ENCODE measurements at places on chromosomes 7 and 10.
A peak's percentile ranks its signal among the peaks of the same experiment; 100 is the strongest.

DNA sequence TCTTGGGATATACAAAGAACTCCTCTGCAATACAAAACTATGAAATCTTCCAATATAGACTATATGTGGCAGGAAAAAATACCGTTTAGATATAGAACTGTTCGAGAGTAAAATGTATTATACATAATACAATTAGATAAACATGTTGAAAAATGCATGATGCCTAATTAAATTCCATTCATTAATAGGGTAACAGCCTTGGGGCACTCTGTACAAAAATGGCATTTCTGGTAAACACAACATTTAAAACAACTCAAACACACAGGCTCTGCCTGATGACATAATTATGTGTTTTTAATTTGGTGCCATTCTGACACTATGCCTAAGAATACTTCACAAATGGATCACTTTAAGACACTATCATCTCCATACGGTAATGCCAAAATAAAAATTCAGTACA is 180.9 kb downstream of the FAM107B start:
- DNase-seq, result no peak

DNA sequence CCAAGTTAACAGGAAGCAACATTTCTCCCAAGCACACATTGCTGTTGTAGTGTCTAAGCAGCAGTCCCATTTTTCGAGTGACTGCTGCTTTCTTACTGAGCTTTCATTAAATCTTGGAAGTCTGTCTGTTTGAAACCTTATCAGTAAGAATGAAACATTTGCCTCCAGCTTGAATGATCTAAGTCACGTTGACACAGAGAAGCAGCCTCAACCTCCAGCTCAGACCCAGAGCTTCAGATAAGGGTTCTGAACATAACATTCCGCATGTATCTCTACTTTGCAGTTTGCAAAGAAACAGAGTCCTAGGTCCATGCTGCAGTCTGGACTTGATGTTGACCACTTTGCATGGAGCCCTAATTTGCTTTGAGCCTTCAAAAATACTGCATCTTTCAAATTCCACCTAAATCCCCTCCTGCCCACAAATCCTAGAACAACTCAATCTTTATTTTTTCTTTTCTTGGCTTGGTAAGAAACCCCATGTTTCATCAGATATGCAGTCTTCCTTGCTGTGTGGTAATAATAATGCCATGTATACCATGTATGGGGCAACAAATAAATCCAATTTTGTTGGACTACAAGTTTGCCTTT is 698.7 kb upstream of the IGFBP3 start:
- DNase-seq, result no peak

- DNase-seq, result peak; percentile 55
These were observed 183.0 kb downstream of the SRPK2 start for GRCh38 chr7:105205592-105206237.

DNA sequence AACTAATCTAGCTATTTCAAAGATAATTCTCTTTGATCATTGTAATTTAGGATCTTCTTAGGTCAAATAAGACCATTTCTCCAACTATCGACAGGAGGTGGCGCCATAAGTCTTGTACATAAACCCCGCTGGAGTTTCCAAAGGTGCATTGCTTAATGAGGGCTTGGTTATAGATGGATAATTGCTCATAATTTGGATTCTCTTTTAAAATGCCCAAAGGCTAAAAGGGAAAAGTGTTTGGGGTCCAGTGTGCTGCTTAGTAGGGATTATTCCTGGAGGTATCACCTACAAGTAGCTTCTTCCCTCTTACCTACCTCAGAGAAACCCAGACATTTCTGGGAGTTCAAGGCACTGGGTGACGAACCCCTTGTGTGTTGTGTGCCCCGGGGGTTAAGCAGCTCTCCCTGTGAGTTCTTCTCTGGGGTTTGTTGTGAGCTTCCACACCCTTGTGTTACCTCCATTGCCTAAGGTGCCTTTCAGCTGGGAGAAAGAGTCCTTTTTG is 75.2 kb downstream of the PAXIP1 start:
- peak; percentile 79 for DNase-seq

DNA sequence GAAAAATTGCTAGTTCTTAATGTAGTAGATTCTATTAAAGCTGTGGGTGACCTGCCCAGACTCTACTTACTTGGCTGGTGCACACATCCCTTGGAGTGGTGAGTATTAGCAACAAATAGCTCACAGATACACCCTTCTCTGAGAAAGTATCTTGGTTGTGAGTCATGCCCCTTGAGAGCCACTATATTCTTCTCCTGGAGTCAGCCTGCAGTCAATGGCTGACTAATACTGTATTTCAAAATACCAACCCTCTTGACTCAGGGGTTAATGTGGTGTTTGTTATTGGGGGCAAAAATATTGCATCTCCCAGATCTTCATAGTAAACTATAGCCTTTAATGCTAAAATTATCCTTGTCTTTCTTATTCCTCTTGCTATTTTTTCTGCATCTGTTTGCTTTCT is 354.9 kb downstream of the BMPER start:
- DNase-seq, result no peak

DNA sequence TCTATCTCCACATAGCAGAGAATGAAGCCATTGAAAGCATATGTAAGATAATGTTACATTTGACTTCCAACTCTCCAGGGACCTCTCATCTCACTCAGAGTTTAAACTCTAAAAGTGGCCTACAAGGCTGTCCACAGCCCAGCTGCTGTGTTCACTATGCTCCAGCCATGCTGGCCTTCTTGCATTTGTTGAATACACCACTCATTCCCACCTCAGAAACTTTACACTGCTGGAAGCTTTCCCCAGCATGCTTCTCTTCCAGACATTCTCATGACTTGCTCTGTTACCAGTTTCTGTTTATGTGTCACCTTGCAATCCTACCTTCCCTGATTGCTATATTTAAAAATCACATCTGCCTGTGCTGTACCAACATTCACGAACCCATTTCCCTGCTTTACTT is 167.2 kb downstream of the WNT2 start:
- DNase-seq, result no peak

DNA sequence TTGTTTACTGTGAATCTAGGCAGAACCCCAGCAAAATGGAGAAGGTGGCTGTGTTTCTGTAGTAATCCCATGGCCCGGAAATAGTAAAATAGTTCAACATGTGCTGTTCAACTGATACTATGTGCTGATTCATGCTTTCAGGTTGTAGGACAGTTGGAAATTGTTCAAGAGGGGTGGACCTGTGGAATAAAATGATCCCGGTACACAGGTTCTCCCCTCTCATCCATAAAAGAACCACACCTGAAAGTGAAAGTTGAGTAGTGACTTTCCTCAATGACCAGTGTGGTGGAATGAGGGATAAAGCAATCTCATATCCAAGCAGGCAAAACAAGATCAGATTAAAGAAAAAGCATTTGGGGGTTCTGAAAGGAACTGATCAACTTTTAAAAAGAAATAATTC is 177.1 kb downstream of the POU6F2 start:
- no peak for DNase-seq

GRCh38 chr10:70807556-70807955 is 8.2 kb upstream of the SGPL1 start:
- no peak for DNase-seq

- DNase-seq, result no peak
These were observed 41.7 kb downstream of the SGMS1 start for GRCh38 chr10:50582046-50582445.

DNA sequence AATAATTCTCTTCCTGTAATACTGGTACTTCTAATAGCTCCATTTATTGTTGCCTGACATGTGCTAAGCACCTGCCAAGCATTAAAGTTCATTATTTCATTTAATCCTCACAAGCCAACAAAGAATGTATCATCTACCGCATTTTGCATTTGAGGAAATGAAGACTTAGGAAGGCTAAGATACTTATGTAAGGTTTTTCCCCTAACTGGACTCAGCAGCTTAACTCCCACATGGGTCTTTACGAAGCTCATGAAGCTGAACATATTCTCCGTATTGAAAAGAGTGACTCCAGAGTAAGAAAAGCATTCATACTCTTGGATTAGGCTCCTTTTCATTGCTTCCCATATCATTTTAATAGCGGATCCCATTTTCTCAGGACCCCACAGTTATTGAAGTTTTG is 155.7 kb upstream of the TMEM72 start:
- no peak for DNase-seq

DNA sequence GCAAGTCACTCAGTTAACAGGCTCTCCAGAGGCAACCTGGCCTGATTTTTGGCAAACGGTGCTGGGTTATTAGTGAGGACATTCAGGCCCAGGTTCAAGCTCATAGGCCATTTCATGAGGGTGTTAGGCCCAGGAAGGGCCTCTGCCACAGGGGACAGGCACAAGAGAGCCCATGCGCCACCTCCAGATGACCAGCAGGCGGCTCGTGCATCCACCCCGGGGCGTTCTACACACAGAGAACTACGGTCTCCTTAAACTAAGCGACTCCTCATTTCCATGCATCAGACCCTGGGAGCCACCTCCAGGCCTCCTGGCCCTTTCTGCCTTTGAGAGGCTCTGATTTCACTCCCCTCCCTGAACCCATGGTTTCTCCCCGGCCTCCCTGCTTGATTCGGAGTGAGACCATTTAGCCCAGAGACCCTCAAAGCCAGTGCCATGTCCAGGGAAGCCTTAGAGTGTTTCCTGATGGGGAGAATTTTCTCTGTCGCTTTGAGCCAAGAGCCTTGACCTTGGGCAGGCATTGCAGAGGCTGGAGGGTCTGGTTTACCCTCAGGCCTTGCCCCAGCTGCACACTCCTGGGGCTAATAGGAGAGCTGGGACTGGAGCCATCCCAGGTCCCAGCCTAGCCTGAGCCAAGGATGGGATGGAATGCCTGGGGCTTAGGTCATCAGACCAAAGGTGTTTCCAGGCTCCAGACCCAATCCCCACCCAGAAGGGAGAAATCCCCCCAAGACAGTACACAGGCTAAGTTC is 188.0 kb downstream of the GRID1 start:
- DNase-seq, result no peak

DNA sequence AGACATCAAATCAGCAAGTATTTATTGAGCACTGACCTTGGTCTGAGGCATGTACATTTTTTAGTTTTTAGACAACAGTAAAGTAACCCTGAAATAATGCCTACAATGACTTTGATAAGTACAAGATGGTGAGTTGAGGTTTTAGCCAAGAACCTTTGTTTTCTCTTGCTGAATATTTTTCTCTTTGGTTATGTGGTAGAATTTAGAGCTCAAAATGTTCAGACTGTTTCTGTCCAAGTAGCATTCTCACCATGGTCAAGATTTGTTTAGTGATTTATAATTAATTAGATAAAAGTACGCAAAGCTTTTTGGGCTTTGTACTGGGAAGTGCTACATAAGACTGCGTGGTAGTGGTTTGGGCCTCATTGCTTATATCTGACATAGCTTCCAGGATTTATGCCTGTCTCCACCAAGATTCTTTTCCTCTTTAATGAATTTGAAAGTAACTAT is 102.4 kb downstream of the KAT6B start:
- DNase-seq, result no peak

DNA sequence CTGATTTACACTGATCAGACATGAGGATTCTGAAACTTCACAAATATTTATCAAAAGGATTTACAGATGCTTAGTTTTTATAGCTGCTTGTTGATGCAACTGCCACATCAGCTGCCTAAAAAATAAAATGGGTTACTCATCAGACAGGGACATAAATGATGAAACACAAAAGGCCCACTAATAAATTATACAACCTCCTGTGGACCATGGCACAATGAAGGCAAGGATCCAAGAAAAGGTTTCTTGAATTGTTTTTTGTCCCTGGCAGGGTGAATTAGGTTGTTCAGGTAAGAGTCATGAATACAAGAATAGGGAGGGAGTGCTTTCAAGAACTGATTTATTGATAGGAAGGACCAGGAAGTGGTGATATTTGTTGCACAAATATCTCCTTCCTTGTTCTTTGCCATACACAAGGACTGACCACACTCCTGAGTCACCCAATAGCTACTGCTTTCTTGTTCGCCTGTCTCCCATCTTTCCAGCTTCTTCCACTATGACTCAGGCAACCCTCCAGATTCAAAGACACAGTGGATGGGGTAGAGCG is 234.5 kb downstream of the AHR start:
- DNase-seq, result no peak

GRCh38 chr10:103932971-103933370 is 15.0 kb upstream of the STN1 start:
- no peak for DNase-seq

DNA sequence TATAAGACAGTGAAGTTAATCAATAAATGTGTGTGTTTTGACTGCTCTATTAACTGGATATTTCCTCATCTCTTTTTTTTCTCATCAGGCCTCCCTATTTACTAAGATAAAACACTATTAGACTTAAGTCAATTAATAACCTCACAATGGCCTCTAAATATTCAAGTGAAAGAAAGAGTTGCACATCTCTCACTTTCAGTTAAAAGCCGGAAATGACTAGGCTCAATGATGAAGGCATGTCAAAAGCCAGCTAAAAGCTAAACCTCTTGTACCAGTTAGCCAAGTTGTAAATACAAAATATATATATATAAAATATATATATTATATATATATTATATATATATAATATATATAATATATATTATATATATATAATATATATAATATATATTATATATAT is 127.0 kb upstream of the MEOX2 start:
- no peak for DNase-seq

- DNase-seq, result no peak
These were observed 55.0 kb downstream of the TRRAP start for GRCh38 chr7:98933321-98933720.

DNA sequence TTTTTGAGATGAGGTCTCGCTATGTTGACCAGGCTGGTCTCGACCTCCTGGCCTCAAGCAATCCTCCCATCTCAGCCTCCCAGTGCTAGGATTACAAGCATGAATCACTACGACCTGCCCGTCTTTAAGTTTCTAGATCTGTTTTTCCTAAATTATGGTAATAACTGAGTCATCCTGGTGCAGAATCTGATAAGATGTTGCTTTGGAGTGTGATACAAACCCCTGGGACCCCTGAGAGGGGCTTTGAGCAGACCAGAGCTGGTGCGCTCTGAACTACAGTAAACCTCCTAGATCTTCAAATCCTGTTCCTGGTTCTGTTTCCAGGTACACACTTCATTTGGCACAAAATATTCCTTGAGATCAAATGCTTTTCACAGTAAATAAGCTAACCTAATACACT is 34.2 kb downstream of the RPP38 start:
- DNase-seq, result no peak

Measured in activated T-cell treated with anti-CD3 and anti-CD28 coated beads, Interleukin-2, amount 50 U/mL, for 48 hours (primary cell).